ENCODE measurements at places on chromosomes 3 and 15.

- DNase-seq, result no peak
Observed at GRCh38 chr3:127889976-127890650, 24.9 kb upstream of the KBTBD12 start.

GRCh38 chr3:47688488-47688887 lies 93.2 kb downstream of the SMARCC1 start:
- no peak for DNase-seq

- DNase-seq, result no peak
Observed at GRCh38 chr3:132055872-132056271, 21.1 kb upstream of the CPNE4 start.

GRCh38 chr3:189748046-189748445 lies 116.9 kb downstream of the TP63 start:
- no peak for DNase-seq

DNA sequence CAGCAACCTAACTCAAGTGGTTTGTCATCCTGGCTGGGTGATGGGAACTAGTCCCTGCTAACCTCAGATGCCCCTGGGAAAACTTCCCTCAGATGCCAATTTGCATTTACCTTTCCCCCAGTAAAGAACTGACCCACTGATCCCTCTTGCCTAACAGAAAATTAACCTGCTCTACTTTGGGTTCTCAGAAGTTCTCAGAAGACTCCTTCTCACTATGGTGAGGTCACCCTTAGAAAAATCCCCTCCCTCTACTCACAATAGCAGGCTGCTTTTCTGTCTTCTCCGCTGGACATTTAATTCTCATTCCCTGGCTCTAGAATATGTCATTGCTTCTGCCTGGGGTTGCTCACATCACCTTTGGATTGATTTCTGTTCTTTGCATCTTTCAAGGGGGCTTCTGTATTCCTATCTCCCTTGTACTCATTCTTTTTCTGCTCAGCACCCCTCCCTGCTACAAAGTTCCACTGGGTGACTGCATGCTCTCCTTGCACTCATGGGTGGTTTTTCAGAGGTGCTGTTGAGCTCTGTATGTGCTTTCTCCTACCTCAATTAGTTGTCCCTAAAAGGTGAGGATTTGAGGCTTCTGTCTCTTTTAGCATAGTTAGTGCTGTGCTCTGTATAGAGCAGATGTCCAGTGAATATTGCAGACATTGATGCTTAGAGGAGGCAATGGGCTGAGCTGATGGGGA lies 869 bp downstream of the PLA1A start:
- DNase-seq, result no peak

DNA sequence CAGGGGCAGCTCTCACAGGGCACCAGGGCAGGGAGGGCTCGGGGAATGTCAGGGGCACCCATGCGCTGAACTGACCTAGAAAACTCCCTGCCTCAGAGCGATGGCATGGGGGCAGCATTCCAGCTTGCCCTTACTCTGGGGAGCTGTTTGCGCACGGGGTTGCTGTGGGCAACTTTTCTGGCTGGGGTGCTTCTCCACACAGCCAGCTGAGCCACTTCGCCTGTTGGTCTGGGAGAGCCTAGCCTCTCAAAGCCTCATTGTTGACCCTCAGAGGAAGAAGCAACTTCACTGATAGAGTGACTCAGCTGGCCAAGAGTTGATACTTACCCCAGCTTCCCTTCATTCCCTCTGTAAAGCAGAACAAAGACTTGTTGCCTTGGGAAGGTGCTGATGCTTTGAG lies 42.6 kb upstream of the MRPS22 start:
- DNase-seq, result no peak

- no peak for DNase-seq
Observed at GRCh38 chr15:101568309-101568708, 78.8 kb upstream of the PCSK6 start.

- DNase-seq, result no peak
Observed at GRCh38 chr3:72664184-72664975, 183.9 kb downstream of the SHQ1 start.

- DNase-seq, result no peak
Observed at GRCh38 chr3:20324664-20325478, 138.9 kb upstream of the SGO1 start.

GRCh38 chr3:10852066-10852808 lies 36.2 kb downstream of the SLC6A11 start:
- no peak for DNase-seq

DNA sequence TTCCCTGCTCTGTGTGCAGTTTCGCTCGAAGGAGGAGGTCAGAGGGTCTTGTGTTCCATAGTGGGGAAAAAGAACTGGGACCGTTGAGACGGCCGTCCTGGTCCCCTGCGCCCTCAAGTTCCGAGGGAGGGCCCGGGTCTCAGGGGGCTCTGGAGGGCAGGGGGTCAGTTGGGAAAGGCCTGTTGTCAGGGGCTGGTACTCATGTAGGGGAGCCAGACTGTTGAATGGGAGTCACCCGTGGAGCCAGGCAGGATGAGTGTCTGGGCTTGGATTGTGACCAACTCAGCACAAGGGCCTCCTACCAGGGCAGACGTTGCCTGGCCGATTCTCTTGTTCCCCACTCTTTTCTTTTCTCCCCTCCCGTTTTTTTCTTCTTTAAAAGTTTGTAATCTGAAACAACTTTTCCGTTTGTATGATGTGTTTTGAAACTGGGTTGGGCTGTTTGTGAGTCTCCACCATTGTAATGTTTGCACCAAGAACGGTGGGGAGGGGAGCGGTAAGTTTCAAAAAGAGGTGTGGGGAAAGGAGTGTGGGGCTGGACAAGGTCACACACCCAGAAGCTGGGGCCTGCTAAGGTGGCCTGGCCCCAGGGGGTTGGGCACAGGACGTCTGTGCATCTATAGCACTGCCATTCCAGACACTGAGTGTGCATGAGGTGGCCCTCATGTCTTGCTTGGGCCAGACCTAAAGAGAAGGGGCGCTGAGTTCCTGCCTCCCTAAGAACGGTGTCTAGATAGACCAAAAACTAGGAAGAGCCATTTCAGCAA lies 1.1 kb downstream of the CMTM7 start:
- DNase-seq, result no peak

- no peak for DNase-seq
Observed at GRCh38 chr3:61701011-61701410, 139.6 kb downstream of the PTPRG start.

- no peak for DNase-seq
Observed at GRCh38 chr3:100084100-100084806, 30.0 kb downstream of the FILIP1L start.

- no peak for DNase-seq
Observed at GRCh38 chr3:195168009-195168762, 102.8 kb downstream of the XXYLT1 start.

DNA sequence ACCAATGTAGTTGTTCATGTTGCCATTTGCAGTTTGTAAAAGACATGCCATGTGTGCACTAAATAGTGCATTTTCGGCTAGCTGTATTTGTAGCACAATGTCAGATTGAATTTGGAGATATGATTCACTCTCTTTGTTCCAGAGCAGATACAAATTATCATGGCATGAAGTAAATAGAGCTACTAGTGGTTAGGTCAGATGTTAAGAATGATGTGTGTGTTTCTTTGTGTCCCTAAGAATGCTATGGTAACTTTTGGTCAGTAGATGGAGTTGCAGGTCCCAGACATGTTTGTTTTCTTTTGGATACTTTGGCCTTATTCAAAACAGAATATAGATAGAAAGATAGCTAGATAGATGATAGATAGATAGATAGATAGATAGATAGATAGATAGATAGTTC lies 595.8 kb downstream of the NLGN1 start:
- DNase-seq, result no peak

DNA sequence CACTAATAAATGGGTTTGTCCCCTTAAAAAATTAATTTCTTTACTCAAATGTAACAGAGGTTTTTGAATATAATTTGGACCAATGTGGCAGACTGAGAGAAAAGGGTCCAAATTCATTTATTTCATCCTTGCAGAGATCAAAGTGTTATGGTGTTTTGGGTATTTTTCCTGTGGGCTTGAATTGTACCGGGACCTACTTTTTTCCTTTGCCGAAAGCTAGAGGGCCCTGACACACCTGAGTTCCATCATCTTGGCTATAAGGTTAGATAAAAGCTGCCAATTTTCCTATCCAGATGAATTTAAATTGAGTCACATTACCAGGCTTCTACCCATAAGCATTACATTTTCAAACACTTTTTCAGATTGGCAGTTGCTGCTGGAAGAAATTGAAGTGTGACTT lies 908 bp downstream of the CCNB2 start:
- DNase-seq, result no peak

- DNase-seq, result no peak
Observed at GRCh38 chr15:51619331-51620035, 3.1 kb downstream of the DMXL2 start.

All from cortex of kidney (tissue), 1 donor.